ENCODE measurements at places on chromosomes 5 and 9. TPM values are rescaled to one million over a fixed set of nuclear protein-coding genes. Genes with fewer than 3 reads are reported as not detected.

Gene EFNA5
- 15.2 TPM for total RNA-seq

Gene ACOT12
- 4.6 TPM for total RNA-seq

GRCh38 chr5:36763454-36763853, 113.1 kb upstream of the NIPBL start:
- DNase-seq = no peak

DNA sequence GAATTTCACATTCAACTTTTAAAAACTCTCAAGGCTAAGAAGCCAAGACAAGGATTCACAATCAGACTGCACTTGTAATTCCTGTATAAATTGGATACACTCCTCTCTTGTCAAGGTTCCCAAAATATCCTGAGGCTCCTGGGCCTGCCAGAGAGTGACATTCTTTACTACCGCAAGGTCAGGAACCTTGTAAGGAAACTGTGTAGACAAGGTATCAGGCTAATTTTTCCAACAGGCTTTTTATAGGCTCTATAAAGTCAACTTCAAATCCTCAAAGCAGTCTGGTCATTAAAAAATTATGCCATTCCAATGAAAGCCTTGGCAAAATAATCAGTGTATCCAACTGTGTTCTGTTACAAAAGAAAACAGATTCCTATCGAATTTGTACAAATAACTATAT, 15.5 kb upstream of the PAIP1 start:
- no peak for DNase-seq

DNA sequence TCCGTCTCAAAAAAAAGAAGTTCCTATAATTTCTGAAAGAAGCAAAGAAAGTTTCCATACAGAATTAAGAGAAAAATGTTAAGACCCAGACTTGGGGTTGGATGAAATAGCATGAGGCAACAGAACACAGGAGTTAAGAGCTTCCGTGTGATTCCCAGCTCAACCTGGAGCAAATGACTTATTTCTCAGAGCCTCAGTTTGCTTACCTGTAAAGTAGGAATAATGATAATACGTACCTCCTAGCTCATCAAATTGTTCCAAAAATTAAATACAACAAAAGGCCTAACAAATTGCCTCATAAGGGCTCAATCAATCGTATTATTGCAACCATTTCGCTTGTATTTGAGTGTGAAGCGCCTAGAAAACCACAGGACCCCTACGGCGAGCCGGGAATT, 600 bp upstream of the GPR107 start:
- no peak for DNase-seq

GRCh38 chr5:53482717-53483638, 2.5 kb downstream of the FST start:
- DNase-seq = peak; percentile 42
